Amniotic stem cell (primary cell): ENCODE measurements at places on chromosomes 11 and 22.

DNA sequence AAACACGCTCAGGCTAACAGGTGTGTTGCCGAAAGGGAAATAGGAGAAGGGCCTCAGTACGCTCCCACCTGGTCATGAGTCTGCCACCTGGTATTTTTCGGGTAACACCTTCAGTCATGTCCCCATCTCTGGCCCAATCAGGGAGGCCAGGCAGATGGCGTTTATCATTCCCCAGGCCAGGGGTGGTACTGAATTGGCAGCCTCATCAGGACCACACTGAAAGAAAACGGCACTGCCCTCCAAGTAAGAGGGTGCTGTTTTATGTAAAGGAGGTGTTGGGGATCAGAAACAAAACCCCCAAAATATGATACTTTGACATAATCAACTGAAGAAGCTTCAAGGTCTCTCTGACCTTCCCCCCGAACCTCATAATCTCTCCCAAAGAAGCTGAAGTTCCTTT is 58.9 kb downstream of the RCN1 start:
- no peak for DNase-seq

- DNase-seq, result peak; percentile 8
These were observed 12.5 kb upstream of the MRPL16 start for GRCh38 chr11:59822989-59823566.

DNA sequence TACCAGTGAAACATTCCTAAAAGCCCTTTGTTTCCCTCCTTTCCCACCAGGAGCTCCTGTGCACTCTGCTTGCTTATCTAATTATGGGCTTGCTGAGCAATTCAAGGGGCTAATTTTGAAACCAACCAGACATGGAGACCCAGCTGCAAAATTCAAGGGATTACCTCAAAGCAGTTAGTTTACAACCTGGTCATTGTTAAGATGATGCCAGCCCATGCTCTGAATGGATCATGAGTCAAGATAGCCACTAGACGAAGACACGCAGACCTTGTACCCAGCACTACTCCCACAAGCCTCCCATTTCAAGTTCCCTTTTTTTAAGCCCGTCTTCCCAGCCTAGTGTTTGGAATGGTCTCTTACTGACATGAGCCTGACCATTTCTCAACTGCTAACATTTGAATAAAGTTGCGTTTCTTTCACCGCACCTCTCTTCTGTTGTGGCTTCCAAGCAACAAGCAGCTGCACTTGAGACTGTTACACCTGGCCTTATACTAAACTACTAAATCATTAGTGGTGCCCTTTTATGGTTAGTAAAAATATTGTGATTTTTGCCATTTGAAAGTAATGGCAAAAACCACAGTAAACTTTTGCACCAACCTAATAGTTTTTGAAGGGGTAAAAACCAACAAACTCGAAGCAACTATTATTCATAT is 315.3 kb upstream of the LUZP2 start:
- no peak for DNase-seq

GRCh38 chr11:74783241-74783871 is 34.7 kb downstream of the RNF169 start:
- DNase-seq, result peak; percentile 24

DNA sequence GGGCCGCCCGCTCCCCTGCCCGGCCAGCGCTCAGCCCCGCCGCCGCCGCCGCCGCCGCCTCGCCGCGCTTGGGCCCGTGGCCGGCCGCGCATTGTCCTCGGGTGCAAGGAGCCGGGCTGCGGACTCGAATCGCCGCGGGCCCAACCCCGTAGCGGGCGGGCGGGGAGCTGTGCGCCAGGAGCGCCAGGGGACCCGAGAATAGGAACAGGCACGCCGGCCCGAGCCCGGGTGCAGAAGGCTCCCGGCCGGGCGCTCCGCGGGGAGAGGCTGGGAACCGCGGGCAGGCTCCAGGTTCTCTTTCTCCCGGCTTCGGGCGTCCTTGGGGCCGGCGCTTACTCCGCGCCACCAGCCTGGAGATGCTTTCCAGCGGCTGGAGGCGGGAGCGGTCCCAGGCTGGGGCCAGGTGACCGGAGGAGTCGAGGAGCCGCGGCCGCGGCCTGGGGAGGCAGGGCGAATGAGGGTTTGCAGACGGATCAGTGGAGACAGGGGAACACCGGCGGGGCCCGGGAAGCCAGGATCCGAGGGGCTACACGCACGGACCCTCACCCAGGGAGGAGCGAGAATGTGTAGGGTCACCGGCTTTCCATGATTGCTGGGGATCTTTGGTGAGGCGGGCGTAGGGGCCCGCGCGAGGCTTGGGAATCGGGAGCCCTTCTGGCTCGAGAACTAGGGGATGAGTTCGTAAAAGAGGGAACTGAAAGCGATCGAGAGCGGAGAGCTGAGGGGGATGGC is 726 bp downstream of the PKNOX2 start:
- no peak for DNase-seq

DNA sequence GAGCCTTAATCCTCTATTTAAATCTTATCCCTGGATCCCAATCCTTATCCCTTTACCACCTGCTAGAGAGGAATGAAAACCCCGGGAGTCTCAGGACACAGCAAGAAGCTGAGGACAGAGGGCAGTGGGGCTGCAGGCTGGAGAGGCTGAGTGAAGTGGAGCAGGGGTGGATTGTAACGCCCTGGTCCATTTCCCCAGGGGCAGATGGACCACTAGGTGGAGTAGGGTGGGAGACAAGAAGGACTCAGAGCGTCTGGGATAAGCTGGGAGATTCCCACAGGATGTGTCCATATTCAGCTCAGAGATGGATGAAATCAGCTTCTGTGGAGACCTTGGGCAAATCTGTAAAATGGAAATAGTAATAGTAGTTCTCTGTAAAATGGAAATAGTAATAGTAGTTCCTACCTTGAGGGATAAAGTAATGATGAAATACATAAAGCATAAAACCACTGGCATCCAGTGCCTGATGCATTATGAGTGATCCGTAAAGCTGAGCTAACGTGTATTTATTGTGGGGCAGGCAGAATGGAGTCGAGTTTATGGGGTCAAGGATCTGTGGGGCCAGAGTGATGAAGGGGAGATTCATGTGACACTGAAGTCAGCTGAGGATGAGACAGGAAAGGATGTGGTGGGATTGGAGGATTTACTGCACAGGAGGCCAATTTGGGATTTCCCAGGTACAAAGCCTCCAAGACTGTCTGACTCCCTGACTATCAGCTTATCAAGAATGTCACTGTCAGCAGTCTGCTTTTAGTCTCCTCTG is 1.9 kb upstream of the ROBO4 start:
- no peak for DNase-seq

DNA sequence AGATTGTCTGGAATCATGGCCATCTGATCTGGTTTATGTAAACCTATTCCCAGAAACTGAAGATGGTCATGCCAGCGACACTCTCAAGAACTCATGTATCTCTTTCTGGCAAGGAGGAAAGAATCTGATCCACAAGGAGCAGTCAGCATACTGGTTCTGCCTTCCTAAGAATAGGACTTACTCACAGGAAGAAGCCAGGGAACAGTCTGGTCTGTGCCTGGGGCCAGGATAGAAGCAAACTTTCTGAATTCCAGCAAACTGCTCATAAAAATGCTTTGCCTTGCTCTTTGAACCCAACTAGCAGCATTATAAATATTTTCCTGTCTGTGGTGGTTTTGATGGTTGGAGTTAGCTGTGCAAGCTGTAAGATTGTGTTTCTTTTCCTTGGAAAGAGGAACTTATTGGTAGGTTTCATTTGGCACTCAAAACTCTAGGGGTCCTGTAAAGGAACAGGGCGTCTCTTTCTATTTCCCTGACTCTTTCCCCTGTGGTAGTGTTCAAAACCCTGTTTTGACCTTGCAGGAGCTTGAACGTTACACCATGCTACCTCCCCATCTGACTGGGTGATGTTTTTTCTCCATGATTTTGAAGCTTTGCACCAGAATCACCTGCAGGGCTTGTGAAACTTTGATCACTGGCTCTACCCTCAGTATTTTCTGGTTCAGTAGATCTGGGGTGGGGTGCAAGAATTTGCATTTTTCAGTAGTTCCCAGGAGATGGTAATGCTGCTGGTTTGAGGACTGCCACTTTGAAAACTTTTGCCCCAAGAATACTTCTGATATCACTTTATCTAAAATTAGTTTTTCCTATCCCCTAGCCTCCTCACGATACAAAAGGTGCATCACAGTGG is 627.8 kb upstream of the ANO5 start:
- no peak for DNase-seq

DNA sequence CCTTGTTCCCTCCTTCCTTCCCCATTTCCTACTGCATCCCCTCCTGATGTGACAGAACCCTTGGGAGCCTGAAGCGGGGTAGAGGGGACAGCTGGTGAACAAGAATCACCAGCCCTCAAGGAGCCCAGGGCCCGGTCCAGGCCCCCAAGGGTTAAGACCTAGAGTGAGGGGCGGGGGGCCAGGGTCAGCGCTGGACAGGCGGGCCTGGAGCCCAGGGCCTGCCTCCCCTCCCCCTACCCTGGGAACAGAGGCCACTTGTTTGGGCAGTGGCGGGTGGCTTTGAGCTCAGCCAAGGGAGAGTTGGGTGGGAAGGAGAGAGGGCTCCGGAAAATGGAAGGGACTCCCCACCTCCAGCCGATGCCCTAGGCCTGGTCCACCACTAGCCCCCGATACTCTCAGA is 2.1 kb downstream of the ARAP1 start:
- no peak for DNase-seq

- DNase-seq, result no peak
These were observed 6.5 kb downstream of the HMBS start for GRCh38 chr11:119091178-119091577.

DNA sequence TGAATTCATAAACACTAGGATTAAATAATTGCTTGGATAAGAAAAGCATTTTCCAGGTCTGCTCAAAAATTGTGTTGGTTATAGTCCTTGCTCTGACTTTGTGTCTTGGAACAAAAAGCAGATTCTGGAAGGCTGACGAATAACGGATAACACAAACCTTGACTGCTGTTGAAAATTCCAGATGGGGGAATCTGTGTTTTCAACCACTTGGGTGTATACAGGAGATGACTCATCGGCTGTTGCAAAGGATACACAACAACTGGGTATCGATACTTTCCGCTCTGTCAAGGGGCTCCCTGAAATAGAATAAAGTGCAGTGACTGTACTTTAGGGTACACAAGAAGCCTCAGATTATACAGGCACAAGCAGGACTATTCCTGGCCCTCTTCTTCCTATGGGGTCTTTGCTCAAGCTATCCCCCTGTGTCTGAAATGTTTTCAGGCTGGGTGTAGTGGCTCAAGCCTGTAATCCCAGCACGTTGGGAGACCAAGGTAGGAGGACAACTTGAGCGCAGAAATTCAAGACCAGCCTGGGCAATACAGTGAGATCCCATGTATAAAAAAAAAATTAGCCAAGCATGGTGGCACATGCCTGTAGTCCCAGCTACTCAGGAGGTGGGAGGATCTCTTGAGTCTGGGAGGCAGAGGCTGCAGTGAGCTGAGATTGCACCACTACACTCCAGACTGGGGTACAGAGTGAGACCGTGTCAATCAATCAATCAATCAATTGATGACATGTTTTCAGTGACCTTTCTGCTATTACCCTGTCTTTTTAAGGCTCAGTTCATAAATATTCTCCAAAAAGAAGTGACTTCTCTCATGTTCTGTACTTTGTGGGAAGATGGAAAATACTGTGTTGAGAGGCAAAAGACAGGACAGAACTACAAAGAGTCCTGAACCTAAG is 48.6 kb upstream of the UCP3 start:
- DNase-seq, result no peak

DNA sequence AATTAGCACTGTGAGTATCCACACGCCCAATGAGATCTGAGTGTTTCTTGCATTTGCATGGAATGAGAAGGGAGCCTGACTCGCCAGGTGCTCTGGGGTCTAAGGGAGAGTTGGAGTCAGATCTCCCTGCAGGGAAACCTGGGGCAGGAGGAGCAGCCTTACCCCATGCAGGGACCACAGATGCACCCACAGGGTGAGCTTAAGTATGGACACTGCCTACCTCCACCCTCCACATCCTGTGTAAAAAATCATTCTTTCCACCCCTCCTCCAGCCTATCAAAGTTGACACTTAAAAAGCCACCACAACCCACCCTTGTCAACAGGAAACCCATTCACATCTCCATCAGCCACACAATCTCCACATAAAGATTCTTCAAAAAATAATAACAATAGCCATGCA is 67.0 kb upstream of the IGLL5 start:
- no peak for DNase-seq

DNA sequence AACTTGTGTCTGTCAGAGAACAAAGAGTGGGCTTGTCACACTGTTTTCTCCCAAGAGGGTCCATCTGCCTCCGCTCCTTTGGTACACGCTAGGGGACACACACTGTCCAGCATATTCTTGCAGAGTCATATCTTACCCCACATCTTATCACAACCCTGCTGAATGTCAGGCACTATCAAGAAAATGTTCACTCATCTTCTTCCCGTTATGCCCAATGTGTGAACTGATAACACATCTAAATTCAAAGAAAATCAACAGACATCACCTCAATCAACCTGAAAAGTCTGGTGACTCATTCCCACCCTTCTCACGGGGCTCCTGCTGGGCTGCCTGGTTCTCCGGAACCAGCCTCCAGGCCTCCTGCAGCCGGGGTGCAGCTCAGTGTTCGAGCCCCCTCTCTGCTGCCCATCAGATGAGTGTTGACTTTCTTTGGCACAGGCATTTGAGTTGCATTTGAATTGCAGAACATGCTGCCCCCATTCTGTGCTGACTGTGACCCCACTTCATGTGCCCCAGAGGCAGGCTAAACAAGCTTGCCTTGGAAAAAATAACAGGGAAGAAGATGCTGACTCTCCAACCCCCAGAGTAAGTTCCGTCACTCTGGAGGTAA is 19.4 kb downstream of the GRAP2 start:
- no peak for DNase-seq

DNA sequence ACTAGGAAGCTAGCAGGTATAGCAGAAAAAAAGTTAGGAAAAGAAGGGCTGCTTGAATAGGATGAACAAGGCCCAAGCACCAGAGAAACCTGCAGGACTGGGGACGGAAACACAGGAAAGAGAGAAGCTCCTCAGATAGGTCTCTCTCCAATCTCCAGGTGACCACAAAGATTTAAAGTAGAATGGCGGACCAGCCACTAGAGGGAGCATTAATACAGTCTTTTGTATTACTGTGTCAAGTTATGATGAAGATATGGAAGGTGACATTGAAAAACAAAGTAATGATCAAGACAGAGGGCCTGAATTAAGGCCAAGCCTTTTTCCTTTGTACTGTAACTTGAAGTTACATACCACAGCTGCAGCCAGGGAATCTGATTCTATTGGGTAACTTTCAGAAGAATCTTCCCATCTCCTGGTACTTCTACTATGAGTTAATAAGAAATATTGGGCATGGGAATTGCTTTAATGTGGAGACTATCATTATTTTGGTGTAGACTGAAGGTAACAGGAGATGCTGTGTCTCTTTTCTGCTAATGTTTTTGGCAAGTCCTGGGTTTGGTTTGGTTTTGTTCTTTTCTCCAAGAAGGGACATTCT is 33.8 kb downstream of the OR2AG2 start:
- DNase-seq, result peak; percentile 12

DNA sequence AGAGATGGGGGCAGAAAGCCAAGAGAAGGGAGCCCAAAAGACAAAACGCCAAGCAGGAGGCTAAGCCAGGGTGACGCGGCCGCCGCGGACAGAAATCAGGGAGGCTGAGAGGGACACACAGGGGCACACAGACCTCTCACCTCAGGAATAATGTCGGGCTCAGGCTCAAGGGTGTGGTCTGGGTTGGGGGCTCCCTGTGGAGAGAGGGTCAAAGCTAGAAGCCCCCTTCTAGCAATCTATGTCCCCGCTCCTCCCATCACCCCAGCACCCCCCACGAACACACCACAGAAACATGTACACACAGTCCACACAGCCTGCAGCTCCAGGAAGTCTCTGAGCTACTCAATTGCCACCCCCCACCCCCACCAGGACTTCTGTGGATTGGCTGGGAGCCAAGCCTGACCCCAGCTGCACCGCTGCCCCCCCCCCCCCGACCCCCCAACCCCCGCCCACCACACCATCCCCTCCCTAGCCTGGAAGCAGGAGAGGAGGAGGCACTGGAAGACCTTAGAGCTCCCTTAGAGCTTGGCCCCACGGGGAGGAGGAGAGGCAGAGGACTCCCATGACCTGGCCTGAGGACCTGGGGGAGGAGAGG is 6.9 kb downstream of the BCL9L start:
- DNase-seq, result no peak
